WTC11 (cell line): ENCODE measurements at places on chromosomes 2 and 18. TPM values are rescaled to one million over a fixed set of nuclear protein-coding genes. Genes with fewer than 3 reads are reported as not detected.

Gene DOCK10
- total RNA-seq = 0.76 to 2.9 TPM (median 1.6 TPM) in 3 replicates

GRCh38 chr2:71536226-71536671 lies 82.9 kb downstream of the DYSF start:
- no peaks in the 10 kb centered on the region for H3K4me1 ChIP-seq
- H3K27ac ChIP-seq = no peak overlapping the region
- H3K4me3 ChIP-seq = no peak overlapping the region
- H3K36me3 ChIP-seq = peaks cover 6% of the 10 kb centered on the region

DNA sequence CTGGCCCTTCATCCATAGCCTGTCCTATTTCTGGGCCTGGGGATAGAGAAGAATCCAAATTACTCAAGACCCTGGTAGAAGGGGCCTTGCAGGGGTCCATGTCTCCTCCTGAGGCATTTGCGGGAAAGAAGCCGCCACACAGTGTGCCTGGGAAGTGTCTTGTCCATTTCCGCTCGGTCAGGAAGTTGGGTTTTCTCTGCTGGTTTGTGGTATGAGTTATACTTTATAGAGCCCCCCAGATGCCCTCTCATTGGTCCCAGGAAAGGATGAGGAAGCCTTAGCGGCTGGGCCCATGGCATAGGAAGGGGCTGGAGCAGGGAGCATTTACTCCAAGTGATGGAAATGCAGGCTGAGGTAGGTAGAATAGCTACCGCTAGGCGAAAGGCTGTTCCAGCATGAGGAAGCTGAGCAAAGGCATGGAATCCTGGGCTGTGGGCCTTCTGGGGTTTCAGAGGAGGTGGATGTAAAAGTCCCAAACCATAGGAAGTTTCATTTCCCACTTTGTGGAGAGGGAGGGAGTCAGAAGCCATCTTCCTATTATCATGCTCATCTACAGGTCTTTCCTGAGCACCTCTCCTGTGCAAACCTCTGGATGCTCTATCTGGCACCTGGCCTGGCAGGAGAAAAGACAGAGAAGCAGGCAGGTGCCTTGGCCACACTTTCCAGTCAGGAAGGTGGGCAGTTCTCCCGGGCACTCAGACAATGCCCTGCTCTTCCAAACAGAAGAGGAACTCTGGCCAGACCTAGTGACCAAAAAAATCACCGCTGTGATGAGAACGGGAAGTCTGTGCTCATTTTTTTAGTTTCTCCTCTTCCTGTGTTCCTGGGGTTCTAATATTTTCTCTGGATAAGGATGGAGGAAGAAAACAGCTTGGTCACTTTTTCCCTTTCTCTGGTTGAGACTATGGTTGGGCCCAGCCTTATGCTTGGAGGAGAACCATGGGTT lies 2.6 kb upstream of the CD207 start:
- peaks cover 8% of the 10 kb centered on the region; the same call in 1 of the 2 replicates for H3K4me1 ChIP-seq
- H3K27ac ChIP-seq = no peak overlapping the region
- peaks cover 4% of the 10 kb centered on the region for H3K36me3 ChIP-seq

Gene CD8A
- 0.27 to 0.44 TPM (median 0.30 TPM) in 3 replicates for total RNA-seq

DNA sequence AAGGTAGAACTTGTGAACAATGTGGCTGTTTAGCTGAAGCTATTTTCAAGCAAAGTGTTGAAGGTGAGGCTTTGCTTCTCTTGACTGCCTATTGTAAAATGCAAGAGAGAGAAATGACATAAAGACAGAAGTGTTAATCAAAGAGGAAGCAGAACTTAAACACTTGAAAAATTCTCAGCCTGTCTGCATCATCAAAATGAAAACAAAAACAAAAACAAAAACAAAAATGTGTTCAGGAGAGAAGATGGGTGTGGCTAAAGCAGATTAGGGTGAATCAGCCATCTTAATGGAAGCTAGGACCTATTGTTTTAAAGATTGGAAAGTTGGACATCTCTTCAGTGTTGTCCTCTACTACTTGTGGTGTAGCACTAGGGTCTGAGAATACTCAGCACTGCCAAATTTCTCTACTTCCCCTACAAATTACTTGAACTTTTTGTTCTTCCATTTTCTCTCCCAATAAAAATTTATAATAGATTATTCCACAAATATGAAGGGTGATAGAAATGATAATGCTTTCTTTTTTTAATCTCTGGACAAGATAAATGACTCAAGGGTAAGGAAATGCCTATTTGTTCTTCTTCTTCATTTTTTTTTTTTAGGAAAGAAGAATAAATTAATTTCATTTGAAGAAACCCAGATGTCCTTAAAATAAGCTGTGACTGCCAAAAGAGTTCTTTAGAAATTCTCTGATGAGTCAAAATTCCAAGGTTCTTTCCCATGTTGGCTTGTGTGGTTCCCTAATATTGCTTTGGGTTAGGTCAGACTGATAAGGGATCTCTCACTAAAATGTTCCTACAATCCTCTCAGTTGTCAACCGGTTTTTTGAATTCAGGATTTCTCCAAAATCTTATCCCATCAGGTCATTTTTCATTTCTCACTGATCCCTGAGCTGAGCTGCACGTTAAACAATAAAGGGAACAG lies 571.2 kb upstream of the ZEB2 start:
- H3K4me3 ChIP-seq = no peak overlapping the region
- no peak for DNase-seq
- peaks cover 13% of the 10 kb centered on the region for H3K36me3 ChIP-seq

GRCh38 chr2:172480301-172481218 lies 53.2 kb downstream of the ITGA6 start:
- H3K36me3 ChIP-seq = peaks cover 48% of the 10 kb centered on the region
- no peaks in the 10 kb centered on the region for H3K27me3 ChIP-seq
- no peak overlapping the region for H3K27ac ChIP-seq
- DNase-seq = no peak
- H3K4me3 ChIP-seq = no peak overlapping the region

Gene WDR43
- 92.4 to 112 TPM (median 103 TPM) in 3 replicates for total RNA-seq
